ENCODE measurements at places on chromosomes 3 and 15.

GRCh38 chr15:65194826-65195547 lies 9.8 kb upstream of the CLPX start:
- no peak overlapping the region for H3K4me3 ChIP-seq
- no peaks in the 10 kb centered on the region for H3K4me1 ChIP-seq
- H3K36me3 ChIP-seq, result no peaks in the 10 kb centered on the region
- DNase-seq, result no peak
- no peaks in the 10 kb centered on the region for H3K27me3 ChIP-seq

- no peaks in the 10 kb centered on the region for H3K27me3 ChIP-seq
- no peaks in the 10 kb centered on the region for H3K36me3 ChIP-seq
- no peak overlapping the region for H3K27ac ChIP-seq
Observed at GRCh38 chr3:111797171-111797615, 61.9 kb upstream of the PHLDB2 start.

- no peaks in the 10 kb centered on the region for H3K4me1 ChIP-seq
- no peak for DNase-seq
- no peak overlapping the region for H3K4me3 ChIP-seq
- no peaks in the 10 kb centered on the region for H3K27me3 ChIP-seq
Observed at GRCh38 chr15:99084965-99085364, 19.9 kb upstream of the SYNM start.

- no peak for DNase-seq
- H3K27ac ChIP-seq, result no peak overlapping the region
- no peaks in the 10 kb centered on the region for H3K27me3 ChIP-seq
Observed at GRCh38 chr15:67781907-67782690, 43.2 kb upstream of the SKOR1 start.

DNA sequence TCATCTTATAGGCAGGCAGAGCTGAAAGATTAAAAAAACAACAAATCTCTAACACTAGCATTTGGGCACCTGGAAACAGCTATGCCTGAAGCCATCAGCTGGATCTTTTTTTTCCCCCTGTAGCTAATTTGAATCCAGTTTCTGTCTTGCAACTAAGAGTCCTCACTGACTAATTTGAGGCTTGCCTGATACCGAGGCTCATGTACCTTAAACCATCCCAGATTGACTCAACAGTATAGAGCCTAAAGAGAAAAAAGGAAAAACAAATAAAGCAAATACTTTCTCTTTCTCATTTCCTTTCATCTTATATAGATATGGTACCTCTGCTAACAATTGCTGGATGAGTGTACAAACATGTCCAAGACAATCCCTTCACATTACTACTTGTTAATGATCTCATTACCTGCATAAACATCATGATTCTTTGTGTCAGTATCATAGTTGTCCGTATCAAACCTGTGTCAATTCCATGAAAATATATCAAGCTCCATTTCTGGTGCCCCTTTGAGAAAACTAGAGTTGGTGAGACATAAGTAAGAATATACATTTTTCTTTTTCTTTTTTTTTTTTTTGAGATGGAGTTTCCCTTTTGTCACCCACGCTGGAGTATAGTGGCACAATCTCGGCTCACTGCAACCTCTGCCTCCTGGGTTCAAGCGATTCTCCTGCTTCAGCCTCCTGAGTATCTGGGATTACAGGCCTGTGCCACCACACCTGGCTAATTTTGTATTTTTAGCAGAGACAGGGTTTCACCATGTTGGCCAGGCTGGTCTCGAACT lies 43.1 kb downstream of the BHLHE40 start:
- H3K27me3 ChIP-seq, result no peaks in the 10 kb centered on the region
- DNase-seq, result no peak
- no peak overlapping the region for H3K4me3 ChIP-seq
- H3K36me3 ChIP-seq, result no peaks in the 10 kb centered on the region

- H3K36me3 ChIP-seq, result no peaks in the 10 kb centered on the region
- no peaks in the 10 kb centered on the region for H3K27me3 ChIP-seq
- no peak for DNase-seq
- H3K4me1 ChIP-seq, result no peaks in the 10 kb centered on the region
Observed at GRCh38 chr15:87419344-87419743, 837.2 kb downstream of the NTRK3 start.

Data from right atrium auricular region (tissue), 2 donors.